Smooth muscle cell of bladder (primary cell): ENCODE measurements at places on chromosomes 11 and 22. TPM values are rescaled to one million over a fixed set of nuclear protein-coding genes. Genes with fewer than 3 reads are reported as not detected.

VPS11 gene
- total RNA-seq: 30.7 and 31.9 TPM in 2 replicates

CCDC34 gene
- total RNA-seq: 2.6 and 3.1 TPM in 2 replicates

SERGEF gene
- total RNA-seq: 32.7 and 35.2 TPM in 2 replicates

CCDC73 gene
- not detected in 2 replicates for total RNA-seq

TRPM5 gene
- total RNA-seq: not detected in 2 replicates

ASCL2 gene
- not detected in 2 replicates for total RNA-seq

SAC3D1 gene
- total RNA-seq: 5.0 and 6.4 TPM in 2 replicates

APOBEC3C gene
- 5.6 and 7.5 TPM in 2 replicates for total RNA-seq

CD3G gene
- not detected in 2 replicates for total RNA-seq

PPFIBP2 gene
- total RNA-seq: 6.7 and 7.7 TPM in 2 replicates

OR52N1 gene
- not detected in 2 replicates for total RNA-seq

CAVIN3 gene
- 147 and 185 TPM in 2 replicates for total RNA-seq

GAL gene
- 0.43 TPM in 1 of 2 replicates, not detected in the other for total RNA-seq

OR51E2 gene
- total RNA-seq: 0.09 TPM in 1 of 2 replicates, not detected in the other

IRAG1 gene
- 14.4 and 22.9 TPM in 2 replicates for total RNA-seq

OR8G1 gene
- total RNA-seq: not detected in 2 replicates

CD248 gene
- 60.8 and 63.9 TPM in 2 replicates for total RNA-seq

TBC1D22A gene
- total RNA-seq: 9.4 and 14.8 TPM in 2 replicates

KRTAP5-9 gene
- not detected in 2 replicates for total RNA-seq

RHOD gene
- total RNA-seq: 13.4 and 17.4 TPM in 2 replicates

RTL10 gene
- 5.7 and 8.0 TPM in 2 replicates for total RNA-seq

TEX54 gene
- total RNA-seq: not detected in 2 replicates
